SHP77 treated with DMSO at 0.1 percent for 48 hours (cell line): ENCODE measurements at places on chromosomes 7 and 10.

- no peak for DNase-seq
These were observed 7.8 kb upstream of the PPP2R2D start for GRCh38 chr10:131892806-131893675.

GRCh38 chr7:84324136-84324630 is 129.6 kb upstream of the SEMA3A start:
- no peak for DNase-seq

- no peak for DNase-seq
These were observed 28.6 kb downstream of the HECW1 start for GRCh38 chr7:43141091-43141490.

DNA sequence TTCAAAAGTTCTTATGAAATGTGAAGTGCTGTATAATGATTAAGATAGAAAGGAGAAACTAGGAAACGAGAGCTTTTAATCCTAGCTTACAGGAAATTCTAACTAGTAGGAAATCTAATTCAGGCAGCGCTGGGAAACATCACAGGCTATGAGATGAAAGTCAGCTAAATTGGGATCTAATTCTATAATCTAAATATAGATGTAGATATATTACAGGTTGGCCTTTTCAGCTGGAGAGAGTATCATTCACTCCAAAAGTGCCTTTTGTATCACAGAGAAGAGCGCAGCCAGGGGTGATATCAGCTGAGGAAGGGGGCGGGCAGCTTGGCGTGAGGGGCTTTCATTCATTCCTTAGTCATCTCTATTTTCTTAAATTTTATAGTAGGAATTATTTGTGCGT is 157.0 kb downstream of the CUX1 start:
- DNase-seq, result no peak

GRCh38 chr10:86876748-86877147 is 80.7 kb downstream of the MMRN2 start:
- DNase-seq, result no peak

GRCh38 chr7:73746378-73746777 is 7.8 kb upstream of the ABHD11 start:
- DNase-seq, result peak; percentile 11

GRCh38 chr10:110192552-110192951 is 14.9 kb upstream of the MXI1 start:
- no peak for DNase-seq

DNA sequence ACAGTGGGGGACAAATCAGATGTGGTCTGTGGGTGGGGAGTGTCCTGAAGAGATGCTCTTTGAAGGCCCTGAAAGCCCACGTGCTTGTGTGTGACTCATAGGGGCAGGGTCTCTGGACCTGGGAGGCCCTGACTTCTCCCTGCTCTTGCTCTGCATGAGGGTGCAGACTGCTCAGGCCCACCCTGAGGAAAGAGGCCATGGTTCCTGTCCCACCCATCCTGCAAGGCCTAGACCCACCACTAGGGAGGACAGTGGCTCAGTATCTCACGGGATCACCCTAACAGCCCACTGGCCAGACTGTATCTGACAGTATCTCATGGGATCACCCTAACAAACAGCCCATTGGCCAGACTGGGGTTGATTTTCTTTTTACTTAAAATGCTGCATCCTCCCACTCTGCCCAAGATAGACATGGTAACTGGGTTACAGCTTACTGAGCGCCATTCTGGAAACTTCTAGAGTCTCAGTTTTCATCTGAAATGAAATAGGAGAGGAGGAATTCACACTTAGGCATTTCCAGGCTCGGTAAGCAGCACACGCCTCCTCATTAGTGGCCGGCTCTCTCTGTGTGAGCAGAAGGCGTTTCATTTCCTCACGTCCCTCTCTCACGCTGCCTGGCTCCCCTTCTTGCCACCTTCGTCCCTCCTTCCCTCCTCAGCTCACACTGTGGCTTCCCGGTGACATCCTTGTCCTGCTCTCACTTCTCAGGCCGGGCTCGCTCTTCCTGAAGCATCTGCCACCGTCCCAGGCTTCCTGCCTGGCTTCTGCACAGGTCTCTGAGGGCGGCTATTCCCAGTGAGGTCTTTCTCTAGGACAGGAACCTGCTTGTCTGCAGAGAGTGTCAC is 242.6 kb downstream of the GLRX3 start:
- no peak for DNase-seq

- no peak for DNase-seq
These were observed 29.1 kb upstream of the FAM20C start for GRCh38 chr7:163298-163695.

DNA sequence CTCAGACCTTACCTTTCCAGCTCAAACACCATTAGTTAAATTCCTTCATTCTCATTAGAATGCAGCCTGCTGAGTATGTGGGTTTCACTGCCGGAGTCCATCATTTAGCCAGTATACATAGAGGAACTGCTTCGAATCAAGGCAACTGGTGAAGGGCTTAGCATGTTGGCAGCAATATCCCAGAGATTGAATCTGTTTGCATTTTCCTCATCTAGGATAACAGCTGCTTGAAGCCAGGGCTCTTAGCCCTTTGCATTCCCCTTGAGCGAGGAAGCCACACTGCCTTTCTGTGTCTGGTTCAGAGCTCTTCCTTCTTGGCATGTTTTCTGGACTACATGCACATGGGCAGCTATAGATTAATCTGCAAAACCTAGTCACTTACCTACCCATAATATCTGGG is 14.7 kb downstream of the NODAL start:
- no peak for DNase-seq

GRCh38 chr7:8389593-8390261 is 43.7 kb upstream of the NXPH1 start:
- DNase-seq, result no peak

DNA sequence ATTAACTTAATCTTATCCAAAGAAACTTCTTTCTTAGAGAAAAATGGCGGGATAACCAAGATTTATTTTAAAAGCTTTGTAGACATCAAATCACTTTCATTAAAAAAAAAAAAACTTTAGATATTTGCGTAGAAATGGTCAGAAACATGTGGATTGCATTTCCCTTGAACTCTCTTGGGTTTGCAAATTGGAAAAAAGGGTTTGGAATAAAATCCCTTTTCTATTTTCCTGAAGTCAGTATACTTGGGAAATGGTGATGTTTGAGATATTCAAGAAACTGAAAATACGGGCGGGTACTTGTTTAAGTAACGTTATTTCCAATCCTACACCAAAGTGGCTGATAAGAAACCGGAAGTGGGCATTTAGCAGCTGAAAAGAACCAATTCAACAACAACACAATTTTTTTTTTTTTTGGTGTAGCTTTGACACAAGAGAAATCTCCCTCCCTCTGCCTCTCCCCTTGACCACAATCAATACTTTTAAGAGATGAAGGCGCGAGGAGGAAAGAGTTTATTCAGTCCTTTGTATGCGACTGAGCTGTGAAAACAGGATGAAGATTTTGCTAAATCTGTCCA is 13.7 kb upstream of the GFRA1 start:
- DNase-seq, result no peak

DNA sequence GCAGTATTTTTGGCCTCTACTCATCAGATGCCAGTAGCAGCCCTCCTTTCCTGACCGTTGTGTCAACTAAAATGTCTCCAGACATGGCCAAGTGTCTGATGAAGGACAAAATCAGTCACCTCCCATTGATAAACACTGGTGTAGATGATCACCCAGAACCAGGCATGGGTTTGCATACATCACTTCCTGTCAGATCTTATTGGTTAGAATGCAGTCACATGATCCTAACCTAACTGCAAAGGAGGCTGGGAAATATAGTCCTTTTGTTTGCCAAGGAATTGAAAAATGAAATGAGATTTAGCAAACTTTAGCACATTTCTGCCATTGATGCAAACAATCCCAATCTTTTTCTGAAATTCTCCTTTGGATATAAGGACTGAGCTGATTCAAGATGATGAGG is 141.4 kb downstream of the BUB3 start:
- DNase-seq, result no peak

- DNase-seq, result no peak
These were observed 98.7 kb downstream of the DNAH11 start for GRCh38 chr7:21641546-21641945.

GRCh38 chr7:155190688-155191087 is 107.0 kb upstream of the INSIG1 start:
- DNase-seq, result no peak

DNA sequence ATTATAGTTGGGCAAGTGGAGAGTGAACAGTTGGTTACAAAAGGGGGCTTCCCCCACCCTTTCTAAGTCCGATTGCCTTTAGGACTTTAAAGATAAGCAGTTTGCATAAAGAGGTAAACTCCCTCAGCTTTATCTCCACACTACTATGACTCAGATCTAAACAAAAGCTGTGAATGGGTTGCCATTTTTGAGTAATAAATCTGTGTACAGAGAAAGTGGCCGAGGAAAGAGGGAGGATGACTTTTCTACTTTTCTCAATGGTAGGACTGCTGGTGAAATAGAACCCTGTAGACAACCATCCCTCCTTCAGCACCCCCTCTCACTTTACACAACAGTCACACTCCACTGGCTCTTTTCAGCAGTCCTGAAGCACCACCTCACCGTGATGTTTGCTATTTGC is 71.2 kb downstream of the DNMBP start:
- no peak for DNase-seq

GRCh38 chr10:99815621-99816020 is 33.2 kb downstream of the ABCC2 start:
- DNase-seq, result no peak

DNA sequence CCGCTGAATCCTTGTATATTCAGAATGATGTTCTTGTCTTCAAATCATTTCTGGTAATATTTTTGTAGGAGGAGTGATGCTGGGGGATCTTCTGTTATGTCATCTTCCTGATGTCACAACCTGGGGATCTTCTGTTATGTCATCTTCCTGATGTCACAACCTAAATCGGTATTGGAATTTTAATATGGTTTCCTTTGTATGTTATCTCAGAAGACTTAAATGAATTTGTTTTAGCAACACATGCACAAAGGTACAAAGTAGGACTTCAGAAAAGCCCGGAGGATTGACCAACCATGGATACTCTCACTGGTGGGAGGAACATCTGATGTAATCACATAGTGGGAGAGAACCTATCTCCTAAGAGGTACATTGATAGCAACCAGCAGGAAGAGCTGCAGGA is 9.1 kb upstream of the AOAH start:
- DNase-seq, result no peak

- DNase-seq, result no peak
These were observed 77.1 kb downstream of the ABCC2 start for GRCh38 chr10:99859585-99859984.

DNA sequence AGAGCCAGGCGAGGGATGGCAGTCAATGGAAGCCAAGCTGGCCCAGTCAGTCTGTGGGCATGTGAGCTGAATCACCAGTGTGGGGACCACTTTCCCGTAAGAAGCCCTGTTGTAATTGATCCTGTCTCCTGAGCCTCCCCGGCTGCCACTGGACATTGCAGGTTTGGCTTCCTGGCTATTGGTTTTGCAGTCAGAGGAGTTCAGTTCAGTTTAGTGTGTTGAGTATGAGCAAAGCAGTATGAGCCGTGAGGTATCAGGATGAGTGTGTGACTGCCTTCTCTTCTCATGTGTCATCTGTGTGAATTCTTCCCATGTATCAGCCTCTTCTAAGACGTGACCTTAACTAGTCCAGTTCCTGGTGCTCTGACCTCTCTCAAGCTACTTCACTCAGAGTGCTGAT is 227.4 kb downstream of the PRKG1 start:
- no peak for DNase-seq

- peak; percentile 56 for DNase-seq
These were observed 1.9 kb upstream of the ARL4A start for GRCh38 chr7:12685550-12685949.

DNA sequence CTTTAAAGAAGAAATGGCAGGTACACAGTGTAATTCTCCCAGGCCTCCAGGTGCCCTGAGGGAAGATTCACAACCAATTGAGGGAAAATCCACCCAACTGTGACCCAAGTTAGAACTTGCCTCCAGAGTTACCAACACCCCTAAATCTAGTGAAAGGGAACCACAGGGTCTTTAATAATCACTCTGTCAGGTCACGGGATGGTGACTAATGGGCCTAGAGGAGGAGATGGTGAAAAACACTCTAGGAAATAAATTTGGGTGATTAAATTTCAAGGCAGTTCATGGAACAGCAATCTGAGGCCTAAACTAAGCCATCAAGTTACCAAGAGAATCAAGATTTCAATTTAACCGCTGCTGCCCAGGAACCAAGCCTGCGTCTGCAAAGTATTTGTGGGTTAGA is 26.7 kb upstream of the SLF2 start:
- no peak for DNase-seq

DNA sequence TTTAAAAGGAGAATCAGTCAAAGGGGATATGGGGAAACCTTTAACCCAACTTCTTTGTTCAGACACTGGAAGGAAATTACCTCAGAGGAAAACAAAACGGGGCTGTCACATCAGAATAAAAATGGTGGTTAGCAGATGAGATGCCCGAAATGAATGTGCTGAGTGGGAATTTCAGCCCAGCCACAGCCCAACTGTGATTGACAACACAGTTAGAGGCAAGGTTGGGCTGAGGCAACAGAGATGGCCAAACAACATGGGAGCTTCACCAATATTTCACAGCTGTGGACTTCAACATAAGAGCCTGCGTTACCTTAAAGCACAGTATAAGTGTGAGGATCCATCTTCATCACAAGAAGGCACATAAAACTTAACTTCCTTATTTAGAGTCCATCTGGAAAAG is 133.5 kb upstream of the PTPRZ1 start:
- DNase-seq, result no peak

GRCh38 chr10:1323951-1324350 is 267.8 kb downstream of the WDR37 start:
- DNase-seq, result no peak

- DNase-seq, result no peak
These were observed 170.4 kb downstream of the ARID5B start for GRCh38 chr10:62071846-62072281.

- DNase-seq, result no peak
These were observed 68.2 kb downstream of the LRMDA start for GRCh38 chr10:75499556-75500160.

DNA sequence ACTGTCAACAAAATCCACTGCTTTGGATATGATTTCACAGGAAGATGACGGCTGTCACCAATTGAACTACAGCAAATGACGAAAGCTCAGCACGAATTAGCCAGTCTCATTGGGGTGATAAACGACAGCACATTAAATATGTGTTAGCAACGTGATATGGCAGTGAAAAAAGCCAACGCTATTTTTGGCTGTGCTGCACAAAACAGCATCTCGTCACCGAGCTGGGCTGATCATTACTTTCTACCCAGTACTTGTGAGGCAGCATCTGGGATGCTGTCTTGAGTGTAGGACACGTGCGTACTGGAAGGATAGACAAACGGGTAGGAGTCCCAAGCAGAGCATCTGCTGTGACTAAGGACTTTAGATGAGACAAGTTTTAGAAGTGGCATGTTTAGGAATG is 138.3 kb downstream of the EXOC4 start:
- no peak for DNase-seq

DNA sequence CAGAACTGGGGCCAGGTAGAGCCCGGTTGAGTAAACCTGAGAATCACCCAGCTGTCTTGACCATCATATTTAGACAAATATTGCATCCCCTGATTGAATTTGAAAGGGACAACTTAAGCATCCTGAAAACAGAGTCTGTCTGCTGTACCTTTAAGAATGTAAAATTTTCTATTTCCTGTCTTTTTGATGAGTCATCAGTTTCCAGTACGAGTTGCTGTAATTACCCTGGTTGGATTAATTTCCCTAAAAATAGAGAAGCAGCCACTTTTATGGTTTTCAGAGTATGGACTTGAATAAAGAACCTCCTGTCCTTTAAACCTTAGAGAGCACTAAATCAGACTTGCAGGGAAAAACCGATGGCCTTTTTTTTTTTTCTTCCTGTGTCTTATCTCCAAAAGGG is 164.6 kb upstream of the SH2B2 start:
- DNase-seq, result no peak
